ENCODE measurements at places on chromosomes 11 and 22.

DNA sequence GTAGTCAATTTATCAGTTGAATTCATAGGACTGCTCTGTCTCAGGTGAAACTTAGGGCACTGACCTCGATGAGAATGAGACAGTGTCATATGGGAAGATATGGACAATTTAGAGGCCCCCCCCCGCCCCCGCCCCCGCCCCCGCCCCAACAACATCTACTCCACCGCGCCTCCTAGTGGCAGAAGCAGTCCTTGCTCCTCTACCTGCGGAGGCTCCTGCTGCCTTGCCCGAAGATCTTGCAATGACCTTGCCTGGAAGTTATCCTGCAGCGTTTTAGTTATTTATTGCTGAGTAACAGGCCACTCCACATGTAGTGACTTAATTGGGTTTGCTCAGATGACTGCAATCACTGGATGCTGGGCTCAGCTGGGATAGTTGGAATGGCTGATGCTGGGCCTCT, 15.2 kb downstream of the SERPINH1 start:
- DNase-seq = peak; percentile 59

DNA sequence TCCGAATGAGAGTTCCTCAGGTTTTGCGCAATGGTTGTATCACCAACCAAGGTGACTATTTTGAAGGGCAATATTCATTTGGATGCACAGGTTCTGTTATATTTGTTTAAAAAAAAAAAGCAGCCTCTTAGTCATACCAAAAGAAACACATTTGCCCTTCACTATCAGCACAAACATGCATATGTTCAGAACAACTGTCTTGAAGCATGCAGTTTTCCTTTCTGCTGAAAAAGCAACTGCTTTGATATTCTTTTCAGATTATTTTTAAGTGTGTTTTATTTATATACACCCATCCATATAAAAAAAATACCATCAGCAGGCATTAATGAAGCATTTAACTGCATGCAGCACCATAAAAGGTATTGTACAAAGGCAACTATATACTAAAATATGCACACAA, 67.8 kb downstream of the RBFOX2 start:
- no peak for DNase-seq

- peak; percentile 89 for DNase-seq
These were observed at the start of gene KIAA0930 for GRCh38 chr22:45240810-45241631. Gene KIAA0930, minus strand, starts transcription at chr22:45240894. Its CDS starts 191 bp downstream, at chr22:45240703.

DNA sequence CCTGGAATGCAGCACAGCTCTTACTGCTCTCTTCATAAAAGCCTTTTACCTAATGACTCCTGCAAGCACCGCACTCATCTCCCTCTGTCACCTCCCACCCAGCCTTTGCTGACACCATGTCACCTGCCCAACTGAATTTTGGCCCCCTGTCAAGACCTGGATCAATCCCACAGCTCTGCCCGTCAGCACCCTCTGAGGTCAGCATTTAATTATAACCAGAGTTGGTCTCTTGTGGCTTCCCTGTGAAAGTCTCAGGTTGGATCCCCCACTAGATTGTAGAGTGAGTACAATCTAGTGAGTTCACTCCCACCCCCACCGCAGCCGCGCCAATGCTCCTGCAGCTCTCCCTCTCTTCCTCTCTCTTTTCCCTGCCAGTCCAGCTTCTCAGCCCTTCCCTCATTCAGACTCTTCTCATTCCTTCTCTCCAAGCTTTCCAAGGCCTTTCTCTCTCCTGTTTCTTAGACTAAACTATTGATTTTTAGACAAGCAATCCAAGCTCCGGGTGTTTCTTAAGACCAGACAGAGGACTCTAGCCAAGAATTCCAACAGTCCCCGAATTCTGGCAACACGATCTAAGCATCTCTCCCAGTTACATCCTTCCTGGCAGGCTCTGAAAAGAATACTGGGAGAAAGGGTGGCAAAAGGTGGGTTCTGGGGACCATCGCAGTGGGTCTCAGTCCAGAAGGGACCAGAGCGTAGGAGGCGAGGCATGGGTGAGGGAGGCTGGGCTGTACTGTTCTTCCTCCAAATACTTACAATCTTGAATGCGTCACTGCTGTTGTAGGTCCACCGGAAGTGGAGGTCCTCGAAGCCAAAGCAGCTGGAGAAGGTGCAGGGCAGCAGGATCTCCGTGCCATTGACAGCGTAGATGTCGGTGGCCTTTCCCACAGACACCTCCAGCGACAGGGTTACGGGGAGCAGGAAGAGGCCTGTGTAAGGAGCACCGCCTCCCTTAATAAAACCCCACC, 8.0 kb downstream of the SCN4B start:
- DNase-seq = no peak

DNA sequence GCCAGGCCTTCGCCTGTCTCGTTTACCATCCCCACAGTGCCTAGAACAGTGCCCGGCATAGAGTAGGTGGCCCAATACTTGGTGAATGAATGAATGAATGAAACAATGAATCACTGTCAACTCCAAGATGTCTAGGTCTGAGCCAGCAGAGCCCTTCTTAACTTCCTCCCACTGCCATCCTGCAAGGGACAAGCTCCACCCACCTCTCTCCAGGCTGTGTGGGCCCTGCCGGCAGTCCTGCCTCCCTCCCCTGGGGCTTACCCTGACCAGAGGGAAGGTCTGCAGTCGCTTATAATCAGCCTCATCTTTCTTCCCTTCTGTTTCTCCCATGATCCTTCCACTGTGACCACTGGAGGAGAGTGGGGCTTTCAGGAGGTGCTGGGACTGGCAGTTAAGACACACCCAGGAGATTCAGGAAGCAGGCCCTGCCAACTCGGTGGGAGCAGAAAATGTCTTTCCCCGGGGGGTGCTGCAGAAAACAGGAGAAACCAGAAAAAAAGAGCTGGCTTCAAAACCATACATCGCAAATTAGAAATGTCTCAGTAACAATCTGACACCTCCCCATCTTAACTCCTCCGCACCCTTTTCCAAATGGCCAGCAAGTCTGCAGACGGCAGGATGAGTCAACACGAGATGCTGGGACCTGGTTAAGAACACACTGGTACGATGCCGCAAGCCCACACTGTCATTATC, 11.4 kb downstream of the DNAL4 start:
- DNase-seq = no peak

DNA sequence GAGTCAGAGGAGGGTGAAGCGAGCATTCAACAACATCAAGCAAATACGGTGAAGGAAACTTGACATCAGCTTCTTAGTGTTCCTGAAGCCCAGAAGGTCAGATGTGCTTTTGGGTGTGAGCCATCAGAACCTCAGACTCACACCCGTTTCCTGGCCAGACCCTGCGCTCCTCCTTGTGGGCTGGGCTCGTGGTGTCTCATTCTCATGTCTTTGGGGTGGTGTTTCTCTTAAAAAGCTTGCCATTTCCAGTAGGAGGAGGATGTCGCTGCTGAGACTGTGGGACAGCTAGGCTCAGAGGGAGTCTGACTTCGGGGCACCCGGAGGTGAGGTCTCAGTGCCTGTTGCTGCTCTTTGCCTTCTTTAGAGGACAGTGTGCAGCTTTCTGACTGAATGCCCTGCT, 24.2 kb downstream of the PPFIBP2 start:
- DNase-seq = no peak

GRCh38 chr22:33579448-33580093, 340.7 kb downstream of the LARGE1 start:
- peak; percentile 41 for DNase-seq

DNA sequence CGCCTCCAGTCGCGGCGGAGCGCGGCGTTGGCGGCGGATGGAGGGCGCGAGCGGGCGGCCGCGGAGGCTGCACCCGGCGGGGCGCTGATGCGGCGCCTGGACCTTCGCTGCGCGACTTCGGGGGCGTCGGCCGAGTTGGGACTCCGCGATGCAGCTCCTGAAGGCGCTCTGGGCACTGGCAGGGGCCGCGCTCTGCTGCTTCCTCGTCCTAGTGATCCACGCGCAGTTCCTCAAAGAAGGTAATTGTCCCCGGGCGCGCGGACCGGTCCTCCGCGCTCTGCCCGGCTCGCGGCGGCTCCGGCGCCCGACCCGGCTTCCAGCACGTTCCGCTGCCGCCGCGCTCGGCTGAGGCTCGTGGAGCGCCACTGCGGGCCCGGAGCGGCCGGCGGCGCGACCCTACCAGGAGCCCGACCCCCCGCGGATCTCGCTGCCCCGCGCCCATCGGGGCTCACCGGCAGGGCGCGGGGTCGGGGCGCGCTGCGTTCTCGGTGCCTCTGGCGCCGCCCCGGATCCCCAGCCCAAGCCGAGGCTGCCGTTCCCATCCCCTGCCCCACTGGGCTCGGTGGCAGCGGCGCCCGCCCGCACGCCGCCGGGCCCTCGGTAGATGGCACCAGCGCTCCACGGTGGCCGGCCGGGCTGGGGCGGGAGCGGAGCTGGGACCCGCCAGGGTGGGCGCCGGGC, 1251.2 kb downstream of the BRD1 start:
- no peak for DNase-seq

GRCh38 chr11:86938900-86939880, 16.0 kb downstream of the FZD4 start:
- DNase-seq = no peak

- no peak for DNase-seq
These were observed 760 bp upstream of the MAPK8IP1 start for GRCh38 chr11:45884596-45885185.

DNA sequence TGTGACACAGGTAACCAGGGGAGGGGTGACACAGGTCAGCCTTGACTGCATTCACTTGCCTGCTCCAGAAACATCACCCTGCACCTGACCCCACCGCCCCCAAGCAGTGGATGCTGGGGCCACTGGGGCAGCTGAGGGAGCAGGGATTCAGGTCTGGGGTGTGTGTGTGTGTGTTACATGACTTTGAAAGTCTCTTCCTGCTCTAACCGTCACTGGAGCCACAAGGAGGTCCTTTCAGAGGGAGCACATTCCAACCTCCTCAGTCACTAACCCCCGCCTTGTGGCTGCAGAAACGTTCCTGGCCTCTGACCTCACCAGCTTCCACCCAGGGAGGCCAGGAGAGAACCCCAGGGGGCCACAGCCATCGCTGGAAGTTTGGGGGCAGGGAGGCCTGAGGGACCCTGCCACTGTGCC, 2.9 kb upstream of the FOSL1 start:
- no peak for DNase-seq

GRCh38 chr11:132033051-132033450, 662.6 kb downstream of the NTM start:
- no peak for DNase-seq

GRCh38 chr22:32777987-32778386, 23.5 kb upstream of the TIMP3 start:
- no peak for DNase-seq

DNA sequence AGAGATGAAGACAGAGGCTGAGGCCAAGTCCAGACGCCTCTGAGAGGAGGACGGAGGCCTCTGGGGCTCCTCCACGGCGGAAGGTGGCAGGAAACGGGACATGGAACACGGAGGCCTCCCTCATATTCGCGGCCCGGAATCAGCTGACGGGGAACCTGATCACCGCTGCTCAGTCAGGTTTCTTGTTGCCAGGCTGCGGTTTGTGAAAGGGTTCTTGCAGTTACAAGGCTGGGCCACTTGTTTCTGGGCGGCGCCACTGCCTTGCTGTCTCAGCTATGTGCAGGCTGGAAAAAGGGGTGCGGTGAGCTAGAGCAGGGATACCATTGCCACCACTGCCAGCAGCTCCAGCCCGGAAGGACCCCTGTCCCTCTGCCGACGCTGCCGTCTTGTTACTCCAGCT, 10.0 kb upstream of the MMP1 start:
- no peak for DNase-seq

DNA sequence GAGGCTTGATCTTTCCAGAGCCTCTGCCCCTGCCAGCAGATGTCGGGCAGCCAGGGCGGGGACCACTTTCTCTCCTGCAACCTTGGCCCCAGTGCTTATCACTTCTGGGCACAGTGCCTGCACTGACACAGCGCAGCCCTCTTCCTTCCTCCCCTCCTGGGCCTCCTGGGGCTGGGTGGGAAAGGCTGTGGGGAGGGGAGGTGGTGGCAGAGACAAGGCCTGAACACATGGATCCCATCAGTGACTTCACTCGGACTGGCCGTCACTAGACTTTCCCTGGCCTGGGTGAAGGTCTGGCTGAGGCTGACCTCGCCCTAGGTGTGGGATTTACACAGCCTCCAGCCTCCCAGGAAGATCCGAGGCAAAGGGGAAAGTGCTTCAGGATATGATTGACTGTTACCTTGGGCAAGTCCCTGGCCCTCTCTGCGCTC, 68.1 kb downstream of the LRRC32 start:
- no peak for DNase-seq

DNA sequence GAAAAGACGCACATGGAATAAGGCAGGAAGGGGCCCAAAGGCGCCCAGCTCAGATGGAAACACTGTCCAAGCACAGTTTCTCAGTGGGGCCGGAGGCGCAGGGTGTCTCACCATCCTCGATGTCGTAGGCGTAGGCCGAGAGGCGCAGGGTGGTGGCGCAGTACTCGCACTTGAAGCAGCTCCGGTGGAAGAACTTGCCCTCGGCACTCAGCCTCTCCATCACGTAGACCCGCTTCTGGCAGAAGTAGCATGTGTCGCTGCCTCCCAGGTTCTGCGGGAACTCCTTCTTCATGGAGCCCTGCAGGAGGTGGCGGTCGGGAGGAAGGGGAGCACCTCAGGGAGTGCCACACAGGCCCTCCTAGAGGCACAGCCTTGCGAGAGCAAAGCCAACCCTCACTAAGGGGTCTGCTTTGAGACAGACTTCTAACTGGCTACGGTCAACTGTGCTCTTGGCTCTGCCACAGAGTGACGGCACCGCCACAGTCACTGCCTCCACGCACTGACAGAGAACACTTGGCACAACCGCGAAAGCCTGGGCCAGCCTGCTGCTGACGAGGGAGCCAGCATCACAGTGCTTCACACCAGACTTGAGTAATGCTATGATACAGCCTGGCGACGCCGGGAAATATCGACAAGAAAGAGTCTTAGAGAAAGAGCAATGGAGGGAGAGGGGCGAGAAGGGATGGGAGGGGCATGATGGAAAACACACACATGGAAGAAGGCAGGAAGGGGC, 97.6 kb upstream of the BID start:
- DNase-seq = no peak

DNA sequence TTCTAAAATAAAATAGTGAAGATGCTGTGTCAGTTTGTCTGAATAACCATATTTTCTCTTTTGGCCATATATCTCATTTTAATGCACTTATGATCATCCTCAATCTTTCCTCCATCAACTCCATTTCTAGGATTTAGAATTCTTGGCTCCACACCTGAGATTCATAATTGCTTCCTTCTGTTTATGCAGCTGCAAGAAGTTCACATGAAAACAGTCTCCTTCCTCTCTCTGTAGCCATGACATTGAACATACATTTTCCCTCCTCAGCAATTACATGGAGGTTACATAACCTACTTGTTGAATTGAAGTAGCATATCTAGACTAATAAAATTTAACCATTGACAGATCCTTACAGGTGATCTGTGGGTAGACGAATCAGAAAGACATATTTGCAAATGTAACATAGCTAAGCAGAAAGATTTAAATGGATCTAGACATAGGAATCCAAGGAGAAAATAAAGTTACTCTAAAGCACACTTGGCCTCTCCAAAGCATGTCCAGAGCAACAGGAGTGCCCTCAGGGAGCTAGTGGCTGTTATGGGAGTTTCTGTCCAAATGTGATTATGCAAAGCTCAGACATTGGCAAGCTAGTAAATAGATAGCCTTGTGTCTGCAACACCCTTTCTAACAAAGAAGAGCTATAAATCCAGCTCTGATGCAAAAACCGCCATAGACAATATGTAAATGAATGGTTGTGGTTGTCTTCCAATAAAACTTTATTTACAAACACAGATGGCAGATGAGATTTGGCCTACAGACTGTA, 119.9 kb upstream of the MPPED2 start:
- no peak for DNase-seq
